Activated T-cell treated with anti-CD3 and anti-CD28 coated beads, Interleukin-2, amount 50 U/mL, for 1 hour (primary cell): ENCODE measurements at places on chromosomes 13 and 19.
A peak's percentile ranks its signal among the peaks of the same experiment; 100 is the strongest.

DNA sequence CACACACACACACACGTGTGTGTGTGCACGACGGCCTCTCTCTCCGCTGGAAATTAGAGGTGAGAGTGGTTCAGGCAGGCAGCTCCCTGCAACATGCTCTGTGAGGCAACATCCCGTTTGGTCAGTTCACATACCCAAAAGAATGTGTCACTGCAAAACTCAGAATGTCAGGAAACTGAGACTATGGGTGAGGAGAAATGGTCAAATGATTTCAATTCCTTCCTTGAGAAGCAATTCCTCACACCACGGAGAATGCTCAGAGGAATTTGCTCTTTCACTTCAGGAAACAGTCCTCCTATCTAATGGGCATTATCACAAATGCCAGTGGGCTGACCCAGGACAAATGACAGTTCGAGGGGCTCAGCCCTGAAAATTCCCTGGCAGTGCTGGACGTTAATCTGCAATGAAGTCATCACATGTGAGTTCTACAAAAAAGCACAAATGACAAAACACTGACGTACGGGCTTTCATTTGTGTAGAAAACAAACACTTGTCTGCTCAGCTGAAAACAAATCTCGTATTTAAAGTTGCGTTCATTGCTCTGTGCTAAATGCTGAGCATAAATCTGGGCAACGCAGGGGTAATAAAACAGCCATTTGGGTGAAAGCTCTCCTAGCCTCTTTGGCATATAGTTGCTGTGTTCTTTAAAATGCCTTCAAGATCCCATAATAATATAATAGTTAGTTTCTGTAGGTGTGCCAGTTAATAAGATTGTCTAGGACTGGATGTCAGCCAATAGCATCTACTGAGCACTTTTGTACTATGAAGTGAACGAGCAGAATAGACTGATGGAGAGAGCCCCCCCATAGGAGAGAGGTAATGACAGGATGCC is 18.6 kb upstream of the LATS2 start:
- DNase-seq, result no peak

GRCh38 chr13:26378116-26378515 is 124.2 kb downstream of the CDK8 start:
- no peak for DNase-seq

- no peak for DNase-seq
Observed at GRCh38 chr13:79281339-79281747, 124.7 kb downstream of the RBM26 start.

GRCh38 chr13:31781064-31781463 is 41.7 kb downstream of the RXFP2 start:
- no peak for DNase-seq

DNA sequence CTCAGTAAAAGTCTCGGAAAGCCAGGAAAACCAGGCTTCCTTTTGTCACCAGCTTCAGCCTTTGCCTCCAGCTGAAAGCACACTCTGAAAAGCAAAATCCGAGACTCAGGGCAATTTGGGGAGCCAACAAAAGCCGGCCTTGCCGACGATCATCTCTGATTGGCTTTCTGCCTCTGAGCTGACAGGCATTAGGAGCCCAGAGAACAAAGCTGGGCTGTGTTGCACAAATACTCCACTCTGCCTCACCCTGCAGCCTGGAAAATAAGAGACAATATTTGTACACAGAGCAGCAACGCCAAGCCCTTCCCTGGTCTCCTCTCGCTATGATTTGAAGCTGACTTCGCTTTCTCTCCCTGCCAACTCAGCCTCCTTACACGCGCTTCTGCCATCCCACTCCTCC is 46.9 kb downstream of the CACNA1A start:
- DNase-seq, result no peak

DNA sequence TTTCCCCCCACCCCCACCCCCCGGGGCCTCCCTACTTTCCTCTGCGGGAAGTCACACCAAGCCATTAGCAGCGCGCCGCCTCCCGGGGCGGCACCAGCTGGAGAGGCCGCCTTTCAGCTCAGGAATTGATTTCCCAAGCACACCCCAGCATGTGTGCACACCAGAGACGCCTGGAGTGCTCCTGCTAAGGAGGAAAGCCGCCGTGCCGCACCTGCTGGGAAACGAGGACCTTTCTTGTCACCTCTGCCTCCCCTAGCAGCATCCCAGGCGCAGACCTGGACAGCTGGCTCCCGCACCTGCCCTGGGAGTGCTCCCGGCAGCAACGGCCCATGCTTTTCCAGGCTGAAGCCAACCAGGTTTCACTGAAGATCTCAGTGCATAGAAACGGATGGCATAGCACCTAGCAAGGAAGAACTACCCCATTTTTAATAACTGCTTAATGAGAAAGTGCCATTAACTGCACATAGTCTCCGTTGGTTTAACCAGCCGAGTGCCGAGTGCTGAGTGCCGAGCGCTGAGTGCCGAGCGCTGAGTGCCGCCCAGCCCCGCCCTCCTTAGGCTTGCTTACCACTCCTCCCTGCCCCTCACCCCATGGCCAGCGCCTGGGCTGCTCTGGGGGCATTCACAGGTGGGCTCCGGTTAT is 165.0 kb downstream of the USP12 start:
- DNase-seq, result no peak

DNA sequence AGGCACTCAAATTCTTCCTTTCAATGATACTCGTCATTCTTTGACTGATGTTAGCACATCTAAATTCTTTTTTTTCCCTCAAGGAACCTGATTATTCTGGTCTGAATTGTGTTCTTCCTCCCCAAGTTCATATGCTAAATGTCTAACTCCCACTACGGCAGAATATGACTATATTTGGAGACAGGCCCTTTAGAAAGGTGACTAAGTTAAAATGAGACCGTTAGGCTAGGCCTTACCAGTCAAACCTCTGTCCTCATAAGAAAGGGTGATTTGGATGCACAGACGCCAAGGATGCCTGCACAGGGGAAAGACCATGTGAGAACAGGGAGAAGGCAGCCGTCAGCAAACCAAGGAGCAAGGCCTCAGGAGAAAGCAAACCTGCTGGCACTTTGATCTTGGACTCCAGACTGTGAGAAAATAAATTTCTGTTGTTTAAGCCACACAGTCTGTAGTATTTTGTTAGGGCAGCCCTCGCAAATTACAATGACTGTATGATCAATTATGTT is 13.1 kb upstream of the FOXO1 start:
- DNase-seq, result no peak

DNA sequence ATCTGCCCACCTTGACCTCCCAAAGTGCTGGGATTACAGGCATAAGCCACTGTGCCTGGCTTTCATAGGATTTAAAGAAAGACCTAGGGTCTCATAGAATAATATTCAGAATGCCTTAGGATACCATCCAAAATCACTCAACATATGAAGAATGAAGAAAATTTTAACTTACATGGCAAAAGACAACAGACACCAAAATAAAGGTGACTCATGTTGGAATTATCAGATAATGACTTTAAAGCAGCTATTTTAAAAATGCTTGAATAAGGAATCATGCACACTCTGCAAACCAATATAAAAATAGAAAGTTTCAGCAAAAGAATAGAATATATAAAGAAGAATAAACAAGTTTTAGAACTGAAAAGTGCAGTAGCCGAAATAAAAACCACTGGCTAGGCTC is 29.3 kb downstream of the ZNF566 start:
- no peak for DNase-seq

GRCh38 chr19:3131168-3131567 is 4.7 kb upstream of the GNA15 start:
- no peak for DNase-seq

DNA sequence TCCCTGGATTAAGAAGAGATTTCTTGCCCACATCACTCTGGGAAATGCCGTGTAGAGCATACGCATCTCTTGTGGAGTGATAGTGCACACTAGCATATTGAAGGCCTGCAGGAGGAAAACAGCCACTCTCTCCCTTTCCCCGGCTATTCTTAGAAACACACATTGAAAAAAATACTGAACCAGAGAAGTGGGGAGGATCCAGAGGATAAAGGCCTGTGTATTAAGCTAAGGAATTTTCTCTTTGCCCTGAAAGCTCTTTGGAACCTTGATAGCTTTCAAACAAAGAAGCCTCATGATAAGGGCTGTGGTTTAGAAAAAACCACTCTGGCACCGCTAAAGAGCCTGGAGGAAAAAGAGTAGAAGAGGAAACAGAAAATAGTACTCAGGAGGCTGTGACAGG is 386.1 kb upstream of the NBEA start:
- no peak for DNase-seq

DNA sequence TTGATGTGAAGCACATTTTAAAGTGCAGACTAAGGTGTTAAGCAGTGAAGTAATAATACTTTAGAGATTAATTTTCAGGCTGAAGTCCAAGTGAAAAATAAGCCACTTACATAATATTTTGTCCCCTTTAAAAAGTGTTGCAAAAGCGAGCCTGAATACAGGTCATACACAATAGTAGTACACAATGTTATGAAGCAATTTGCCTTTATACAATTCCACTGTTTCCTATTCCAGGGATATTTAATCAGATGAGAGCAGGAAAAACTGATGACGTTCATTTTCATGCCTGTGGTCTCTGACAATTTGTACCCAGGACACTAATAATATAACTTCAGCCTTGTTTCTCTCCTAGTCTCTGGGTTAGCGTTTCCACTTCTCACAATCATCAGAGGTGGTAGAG is 916.7 kb downstream of the PCDH9 start:
- DNase-seq, result no peak

DNA sequence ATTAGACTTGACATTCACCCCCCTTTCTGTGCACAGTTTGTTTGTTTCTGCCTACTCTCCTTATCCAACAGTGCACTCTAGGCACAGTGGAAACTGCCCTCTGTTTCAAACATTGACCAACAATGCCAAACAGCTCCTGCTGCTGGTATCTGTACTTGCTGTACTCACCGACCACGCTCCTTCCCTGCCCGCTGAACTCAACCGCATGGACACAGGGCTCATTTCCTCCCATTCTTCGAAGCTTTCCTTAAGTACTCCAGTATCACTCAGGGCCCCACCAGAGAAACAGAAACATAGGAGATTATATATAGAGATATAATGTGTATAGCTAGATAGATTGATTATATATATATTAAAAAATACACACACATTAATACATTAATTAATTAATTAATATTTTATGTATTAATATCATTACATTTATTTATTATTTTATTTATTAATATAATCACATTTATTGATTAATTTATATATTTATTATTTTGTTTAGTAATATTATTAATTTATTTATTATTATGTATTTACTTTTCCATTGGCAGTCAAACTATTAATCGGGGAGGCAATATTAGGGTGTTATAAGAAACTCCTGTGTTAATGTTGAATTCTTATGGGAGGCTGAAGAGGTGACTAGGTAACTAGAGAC is 1528.2 kb downstream of the EFNB2 start:
- no peak for DNase-seq

- no peak for DNase-seq
Observed at GRCh38 chr13:21798181-21798580, 127.3 kb downstream of the FGF9 start.

- DNase-seq, result no peak
Observed at GRCh38 chr13:100274942-100275506, 186.1 kb downstream of the PCCA start.

DNA sequence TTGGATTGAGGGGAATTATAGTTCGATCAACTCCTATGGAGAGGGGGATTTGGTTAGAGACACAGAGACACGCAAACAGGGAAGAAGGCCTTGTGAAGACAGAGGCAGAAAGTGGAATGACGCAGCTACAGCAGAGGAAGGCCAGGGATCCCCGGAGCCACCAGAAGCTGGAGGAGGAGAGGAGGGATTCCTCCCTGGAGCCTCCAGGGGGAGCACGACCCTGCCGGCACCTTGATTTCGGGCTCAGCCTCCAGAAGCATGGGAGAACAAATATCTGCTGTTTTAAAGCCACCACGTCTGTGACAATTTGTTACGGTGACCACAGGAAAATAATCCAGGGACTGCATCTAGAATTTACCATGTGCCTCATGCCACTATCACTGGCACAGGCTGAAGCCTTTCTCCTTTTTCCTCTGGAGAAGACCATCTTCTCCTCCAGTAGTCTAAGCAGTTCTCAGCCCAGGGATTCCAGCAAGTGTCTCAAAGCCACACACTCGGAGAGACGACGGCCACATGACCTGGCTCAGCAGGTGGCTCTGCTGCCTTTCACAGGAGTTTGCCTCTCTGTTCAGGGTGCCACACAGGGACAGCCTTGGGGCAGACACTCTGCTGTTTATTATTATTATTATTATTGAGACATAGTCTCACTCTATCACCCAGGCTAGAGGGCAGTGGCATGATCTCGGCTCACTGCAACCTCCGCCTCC is 39.9 kb upstream of the CCNE1 start:
- peak; percentile 37 for DNase-seq

- DNase-seq, result no peak
Observed at GRCh38 chr13:95684418-95684817, 7.5 kb downstream of the DNAJC3 start.

- no peak for DNase-seq
Observed at GRCh38 chr13:19645000-19645399, 11.5 kb downstream of the MPHOSPH8 start.

GRCh38 chr13:36795463-36795862 is 23.6 kb upstream of the RFXAP start:
- DNase-seq, result no peak

GRCh38 chr13:77323858-77324257 is 3.0 kb downstream of the MYCBP2 start:
- no peak for DNase-seq

- DNase-seq, result no peak
Observed at GRCh38 chr13:43362556-43362955, 339.2 kb downstream of the DNAJC15 start.

- DNase-seq, result no peak
Observed at GRCh38 chr13:68190818-68191217, 960.7 kb upstream of the PCDH9 start.

- DNase-seq, result no peak
Observed at GRCh38 chr13:101523154-101524131, 71.0 kb downstream of the ITGBL1 start.

DNA sequence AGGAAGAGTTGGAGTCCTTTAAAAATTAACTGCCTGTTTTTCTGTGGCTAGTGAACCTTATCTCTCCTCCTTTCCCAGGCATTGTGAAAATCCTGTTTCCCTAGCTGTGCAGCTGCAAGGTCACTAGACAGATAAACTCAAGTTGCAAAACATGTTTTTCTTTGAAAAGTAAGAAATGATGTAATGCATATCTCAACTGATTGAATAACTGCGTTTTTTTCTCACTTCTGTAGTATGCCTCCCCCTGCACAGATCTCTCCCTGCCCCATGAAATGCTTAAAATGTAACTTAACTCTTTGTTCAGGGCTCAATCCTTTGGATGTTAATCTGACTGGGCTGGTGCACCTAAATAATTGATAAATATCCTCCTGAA is 27.7 kb upstream of the CYSLTR2 start:
- no peak for DNase-seq

DNA sequence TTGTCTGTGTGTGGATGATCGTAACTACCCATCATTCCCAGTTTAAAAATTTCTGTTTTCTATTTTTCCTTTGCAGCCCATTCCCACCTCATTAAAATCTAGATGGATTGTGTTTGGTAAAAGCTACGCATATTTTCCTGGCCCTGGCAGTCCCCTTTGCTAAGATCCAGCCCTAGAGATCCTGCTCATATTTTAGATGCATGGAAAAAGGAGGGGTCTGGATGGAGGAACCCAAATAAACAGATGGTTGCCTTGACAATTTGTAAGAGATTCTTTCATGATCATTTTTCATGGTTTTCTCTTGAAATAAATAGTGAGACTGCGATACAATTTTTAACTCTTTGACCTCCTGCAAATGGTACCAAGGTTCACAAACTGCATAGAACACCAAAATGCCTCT is 174.4 kb downstream of the SLC7A1 start:
- DNase-seq, result no peak
